ENCODE measurements at places on chromosomes 12 and 14.

- peak; percentile 45 for DNase-seq
These were observed 3.3 kb downstream of the PXN start for GRCh38 chr12:120261951-120262851.

DNA sequence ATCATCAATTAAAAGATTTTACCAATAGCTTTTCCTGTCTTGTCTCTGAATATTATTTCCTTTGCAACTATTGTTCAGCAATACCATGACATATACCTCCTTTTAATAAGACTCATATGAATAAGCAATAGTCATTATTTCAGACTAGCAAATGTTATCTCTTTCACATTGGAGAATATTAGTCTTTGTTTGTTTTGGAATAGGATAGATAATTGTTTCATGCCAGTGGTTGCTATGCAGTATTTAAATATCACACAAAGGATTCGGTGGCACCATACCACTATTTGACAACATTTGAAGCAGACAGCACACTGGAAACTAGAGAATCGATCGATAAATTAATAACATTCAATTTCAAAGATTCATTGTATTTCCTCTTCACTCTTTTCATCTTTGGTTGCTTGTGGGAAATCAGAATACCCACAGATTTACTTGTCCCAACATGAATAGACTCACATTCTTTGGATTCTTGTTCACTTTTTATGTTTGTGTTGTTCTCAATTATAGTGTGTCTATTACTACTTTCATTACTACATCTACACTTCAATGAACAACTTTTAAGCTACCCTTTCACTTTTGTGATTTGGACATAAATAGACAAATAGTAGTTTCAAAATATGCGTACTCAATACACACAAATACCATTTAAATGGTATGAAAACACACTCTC, 42.7 kb upstream of the TBPL2 start:
- no peak for DNase-seq

DNA sequence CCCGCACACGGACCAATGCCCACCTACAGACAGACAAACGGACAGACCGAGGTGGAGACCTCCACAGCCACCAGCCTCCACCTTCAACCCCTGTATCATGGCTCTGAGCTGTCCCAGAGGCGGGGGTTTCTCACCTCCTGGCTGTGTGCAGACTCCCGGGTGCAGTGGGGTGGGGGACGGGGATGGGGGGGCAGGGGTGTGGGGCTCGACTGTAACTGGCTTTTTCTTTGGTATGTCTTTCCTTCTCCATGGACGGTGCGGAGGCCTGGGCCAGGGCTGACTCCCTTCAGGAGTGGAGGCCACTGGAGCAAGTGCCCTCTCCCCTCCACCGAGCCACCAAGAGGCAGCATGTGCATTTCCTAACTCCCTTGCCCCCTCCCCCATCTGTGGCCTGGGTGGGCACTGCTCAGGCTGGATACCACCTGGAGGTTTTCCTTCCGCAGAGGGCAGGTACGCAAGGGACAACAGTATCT, 122.6 kb downstream of the ESRRB start:
- DNase-seq, result no peak

DNA sequence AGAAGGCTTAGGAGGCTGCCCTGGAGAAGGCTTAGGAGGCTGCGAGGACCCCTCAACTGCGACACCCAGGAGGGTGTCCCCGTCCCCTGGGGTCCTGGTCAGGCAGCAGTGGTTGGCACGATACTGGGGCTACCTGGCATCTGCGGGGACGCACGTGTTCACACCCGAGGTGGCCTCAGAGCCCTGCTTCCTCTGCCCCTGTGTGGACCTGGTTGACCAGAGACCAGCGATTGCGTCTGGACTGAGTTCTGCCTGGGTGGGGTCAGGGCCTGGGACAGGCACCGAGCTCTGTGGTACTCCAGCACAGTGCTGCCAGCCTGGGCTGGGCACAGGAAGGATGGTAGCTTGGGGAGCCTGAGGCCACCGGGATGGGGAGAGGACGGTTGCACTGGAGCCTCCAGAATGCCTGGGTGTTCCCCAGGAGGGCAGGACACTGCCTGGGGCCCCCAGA, 735 bp downstream of the ASPG start:
- no peak for DNase-seq

DNA sequence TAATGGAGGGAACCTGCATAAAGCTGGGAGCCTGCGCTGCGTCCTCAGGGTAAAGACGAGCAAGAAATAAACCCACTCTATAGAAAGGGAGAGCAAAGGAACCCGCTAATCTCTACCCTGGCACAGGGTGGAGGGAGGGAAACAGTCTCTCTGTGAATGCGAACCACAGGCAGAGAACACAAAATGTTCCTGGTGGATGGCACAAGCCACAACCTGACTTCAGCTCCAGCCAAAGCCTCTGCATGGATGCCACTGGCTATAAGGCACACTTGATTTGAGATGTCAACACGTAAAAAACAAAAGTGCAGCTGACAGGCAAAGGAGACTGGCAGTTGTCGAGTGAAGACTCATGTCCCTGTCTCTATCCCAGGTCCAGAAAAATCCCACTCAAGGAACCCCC, 32.4 kb downstream of the CHGA start:
- no peak for DNase-seq

GRCh38 chr12:111322336-111323250, 46.3 kb downstream of the PHETA1 start:
- DNase-seq, result no peak

- DNase-seq, result peak; percentile 12
These were observed 131.8 kb upstream of the EEA1 start for GRCh38 chr12:93060666-93061472.
